ENCODE measurements at places on chromosomes 2 and 18.

GRCh38 chr18:62690236-62690815 lies 25.0 kb upstream of the PHLPP1 start:
- no peak for DNase-seq

DNA sequence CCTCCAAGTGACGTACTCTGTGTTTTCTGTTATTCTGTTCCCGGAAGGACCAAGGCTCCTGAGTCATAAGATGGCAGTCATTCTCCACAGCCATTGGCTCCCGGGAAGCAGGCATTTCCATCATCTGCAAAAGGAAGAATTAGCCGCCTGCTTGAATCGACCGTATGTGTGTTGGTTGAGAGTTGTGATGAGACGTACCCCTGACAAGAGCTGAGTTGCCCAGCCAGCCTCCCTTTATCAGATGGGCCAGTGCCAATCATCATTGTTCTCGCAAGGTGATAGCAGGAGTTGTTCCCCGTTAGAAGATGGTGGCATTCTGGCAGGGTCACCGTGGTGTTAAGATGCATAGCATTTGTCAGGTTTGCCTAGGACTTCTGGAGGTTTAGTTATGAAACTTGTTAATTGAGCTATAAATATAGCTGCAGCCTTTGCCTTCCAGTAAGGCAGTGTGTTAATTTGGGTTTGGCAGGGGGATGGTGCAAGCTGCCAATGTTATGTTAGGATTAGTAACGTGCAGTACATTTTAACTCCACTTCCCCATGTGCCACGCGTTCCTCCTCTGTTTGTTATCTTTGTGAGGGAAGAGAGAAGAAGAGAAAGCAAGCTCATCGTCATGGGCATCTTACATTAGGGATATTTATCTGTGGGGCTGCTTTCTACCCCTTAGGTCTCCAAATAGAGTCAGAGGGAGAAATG lies 652.7 kb upstream of the FANCL start:
- DNase-seq = no peak

DNA sequence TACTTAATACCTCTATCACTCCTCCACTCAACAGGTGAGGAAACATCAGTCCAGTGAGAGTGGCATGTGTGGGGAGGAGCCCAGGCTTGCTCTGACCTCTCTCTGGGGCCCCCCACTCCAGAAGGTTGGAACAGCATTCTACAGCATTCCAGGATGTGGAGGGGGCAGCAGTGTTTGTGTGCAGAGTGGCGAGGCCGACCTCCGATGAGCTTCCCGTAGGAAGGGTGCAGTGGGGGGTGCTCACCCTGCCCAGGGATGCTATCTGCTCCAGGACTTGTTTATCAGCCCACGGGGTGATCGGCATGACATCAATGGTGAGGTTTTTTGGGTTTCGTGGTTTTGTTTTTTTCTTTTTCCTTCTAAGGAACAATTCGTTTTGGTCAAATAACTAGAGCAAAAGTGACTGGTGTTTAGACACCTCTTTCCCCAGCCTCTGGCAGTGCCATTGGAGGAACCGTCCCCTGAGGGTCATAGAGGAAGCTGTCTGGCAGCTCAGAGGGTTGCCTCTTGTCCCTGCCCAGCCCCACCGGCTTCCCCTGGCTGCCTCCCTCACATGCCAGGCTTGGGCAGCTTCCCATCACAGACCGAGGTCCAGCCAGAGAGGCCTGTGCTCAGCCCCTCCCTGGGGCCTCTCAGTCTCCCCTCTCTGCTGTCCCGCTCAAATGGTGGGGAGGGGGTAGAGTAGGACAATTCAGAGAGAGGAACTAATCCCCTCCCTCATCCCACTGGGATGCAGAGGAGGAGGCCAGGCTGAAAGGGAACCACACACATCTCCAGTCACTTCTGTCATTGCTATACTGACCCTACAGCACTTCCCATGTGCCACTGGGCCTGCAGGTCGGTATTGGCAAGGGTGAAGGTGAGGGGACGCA lies 96.5 kb downstream of the ZFP36L2 start:
- DNase-seq = no peak

DNA sequence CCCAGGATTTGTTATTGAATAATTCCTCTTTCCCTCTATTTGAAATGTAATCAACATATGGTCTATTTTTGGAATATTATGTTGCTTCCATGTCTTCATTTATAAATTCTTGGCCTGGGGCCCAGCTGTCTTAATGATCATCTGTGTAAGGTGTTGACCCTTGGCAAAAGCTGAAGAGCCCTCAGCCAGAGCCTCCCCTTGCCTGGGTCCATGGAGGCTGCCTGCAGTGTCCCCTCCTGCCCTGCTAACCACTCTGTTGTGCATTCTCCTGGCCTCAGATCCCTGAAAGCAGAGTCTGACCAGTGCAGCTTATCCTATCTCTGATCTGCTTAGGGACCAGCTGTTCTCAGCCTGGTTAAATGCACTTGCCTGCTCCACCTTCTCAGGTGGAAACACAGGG lies 226.1 kb upstream of the APCDD1 start:
- no peak for DNase-seq

DNA sequence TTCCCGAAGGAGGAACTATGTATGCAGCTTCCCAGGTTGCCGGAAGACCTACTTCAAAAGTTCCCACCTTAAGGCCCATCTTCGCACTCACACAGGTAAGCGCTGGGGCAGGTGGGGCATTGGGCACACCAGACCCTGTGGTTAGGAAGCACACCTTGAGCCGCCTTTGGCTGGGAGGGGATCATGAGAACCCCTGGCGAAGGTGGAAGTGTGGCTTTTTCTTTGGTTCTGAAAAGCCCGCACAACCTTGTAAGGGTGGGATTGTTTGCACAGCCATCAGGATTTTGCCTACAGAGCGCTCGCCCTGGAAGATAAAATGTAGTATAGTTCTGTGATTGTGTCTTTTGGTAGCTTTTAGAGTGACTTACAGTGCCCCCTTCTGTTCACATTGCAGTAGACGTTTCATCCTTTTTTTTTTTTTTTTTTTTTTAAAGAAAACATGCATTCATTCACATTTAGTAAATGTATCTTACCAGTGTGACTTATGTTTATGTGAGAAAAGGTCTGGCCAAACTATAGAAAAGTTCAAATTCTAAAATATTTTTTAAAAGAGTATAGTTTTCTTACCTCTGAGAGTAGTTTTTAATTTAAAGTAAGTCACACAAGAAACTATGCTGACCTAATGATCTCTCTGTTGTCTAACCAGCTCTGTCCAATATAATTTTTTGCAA lies 5.3 kb downstream of the KLF11 start:
- no peak for DNase-seq

DNA sequence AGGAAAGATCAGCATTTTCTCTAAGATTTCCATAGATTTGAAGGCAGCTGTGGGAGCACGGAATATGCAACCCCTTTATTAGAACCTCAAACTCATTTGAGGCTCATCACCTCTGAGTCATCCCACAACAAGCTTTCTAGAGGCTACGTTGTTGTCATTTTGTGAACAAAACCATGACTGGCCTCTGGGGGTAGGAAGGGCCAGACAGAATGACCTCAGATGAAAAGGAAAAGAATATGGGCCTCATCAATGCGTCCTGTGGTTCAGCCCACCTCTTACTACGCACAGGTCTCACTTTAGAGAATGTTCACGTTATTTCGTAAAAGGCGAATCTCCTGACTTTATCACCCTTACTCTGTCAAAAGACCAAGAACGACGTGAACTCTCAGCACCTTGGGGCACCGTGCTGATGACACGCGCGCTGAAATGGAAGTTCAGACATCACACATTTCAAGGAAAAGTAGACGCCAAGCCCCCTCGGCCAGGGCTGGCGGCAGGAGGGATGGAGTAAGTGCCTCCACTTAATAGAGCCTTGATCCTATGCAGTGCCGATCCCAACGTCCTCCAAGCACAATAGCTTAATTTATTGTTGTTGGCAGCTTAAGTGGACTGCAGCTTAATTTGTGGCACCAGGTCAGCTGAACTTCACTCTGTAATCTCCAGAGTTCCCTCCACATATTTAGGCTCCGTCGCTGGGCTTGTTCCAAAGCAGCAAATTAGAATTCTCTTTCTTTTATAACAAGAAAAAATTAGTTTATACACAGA lies 208.3 kb downstream of the EIPR1 start:
- no peak for DNase-seq

- no peak for DNase-seq
Observed at GRCh38 chr18:7094427-7094826, 23.2 kb downstream of the LAMA1 start.

DNA sequence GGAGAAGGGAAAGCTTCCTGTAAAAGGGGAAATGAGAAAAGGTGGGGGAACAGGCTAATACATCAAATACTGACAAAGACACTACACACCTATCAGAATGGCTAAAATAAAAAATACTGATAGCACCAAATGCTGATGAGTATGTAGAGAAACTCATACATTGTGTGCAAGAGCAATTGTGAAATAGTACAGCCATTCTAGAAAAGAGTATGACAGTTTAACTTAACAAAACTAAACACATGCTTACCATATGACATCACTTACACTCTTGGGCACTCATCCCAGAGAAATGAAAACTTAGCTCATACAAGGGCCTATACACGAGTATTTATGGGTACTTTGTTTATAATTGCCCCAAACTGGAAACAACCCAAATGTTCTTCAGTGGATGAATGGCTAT lies 53.4 kb downstream of the ZNF638 start:
- no peak for DNase-seq

DNA sequence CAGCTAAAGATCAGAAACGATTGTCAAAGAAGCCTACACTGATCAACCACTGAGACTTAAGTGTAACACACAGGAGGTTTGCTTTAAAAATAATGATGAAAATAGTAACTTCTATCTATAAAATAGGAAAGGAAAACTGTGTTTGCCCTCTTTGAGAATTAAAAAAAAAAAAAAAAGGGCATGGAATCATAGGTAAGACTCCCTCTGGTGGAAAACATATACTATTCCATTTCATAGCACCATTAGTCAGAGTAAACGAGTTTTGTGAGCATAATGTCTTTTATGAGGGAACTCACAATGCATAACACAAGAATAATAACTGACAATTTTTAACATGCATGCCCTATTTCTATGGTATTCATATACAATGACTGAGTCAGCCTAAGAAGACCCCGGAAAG lies 36.3 kb downstream of the SLC35F5 start:
- no peak for DNase-seq

DNA sequence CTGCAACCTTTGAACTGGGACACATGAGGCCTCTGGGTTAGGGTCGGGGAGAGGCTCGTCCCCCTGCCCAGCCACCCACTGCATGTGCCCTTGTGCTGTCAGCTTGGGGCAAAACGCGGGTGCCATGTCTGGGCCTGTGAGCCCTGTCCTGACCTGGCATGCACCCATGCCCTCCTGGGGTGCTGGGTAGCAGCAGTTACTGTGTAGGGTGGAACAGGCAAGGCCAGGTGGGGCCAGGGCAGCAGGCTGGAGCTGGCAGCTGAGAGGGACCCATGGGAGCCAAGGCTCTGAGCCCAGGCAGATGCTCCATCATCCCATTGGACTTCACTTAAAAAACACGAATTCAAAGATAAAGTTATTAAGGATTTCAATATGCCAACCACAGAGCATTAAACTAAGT lies 133.8 kb upstream of the REV1 start:
- no peak for DNase-seq

- DNase-seq = no peak
Observed at GRCh38 chr18:48687346-48688042, 148.7 kb downstream of the CTIF start.

DNA sequence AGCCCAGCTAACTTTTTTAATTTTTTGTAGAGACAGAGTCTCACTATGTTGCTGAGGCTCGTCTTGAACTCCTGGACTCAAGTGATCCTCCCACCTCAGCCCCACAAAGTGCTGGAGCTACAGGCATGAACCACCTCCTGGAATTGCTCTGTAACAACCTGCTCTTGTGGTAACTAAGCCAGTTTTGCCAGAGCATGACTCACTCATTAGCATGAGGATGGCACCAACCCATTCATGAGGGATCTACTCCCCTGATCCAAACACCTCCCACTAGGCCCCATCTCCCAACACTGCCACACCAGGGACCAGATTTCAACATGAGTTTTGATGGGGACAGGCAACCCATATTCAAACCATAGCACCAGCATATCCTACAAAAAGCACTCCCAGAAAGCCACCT lies 348.9 kb upstream of the RAB12 start:
- DNase-seq = no peak

DNA sequence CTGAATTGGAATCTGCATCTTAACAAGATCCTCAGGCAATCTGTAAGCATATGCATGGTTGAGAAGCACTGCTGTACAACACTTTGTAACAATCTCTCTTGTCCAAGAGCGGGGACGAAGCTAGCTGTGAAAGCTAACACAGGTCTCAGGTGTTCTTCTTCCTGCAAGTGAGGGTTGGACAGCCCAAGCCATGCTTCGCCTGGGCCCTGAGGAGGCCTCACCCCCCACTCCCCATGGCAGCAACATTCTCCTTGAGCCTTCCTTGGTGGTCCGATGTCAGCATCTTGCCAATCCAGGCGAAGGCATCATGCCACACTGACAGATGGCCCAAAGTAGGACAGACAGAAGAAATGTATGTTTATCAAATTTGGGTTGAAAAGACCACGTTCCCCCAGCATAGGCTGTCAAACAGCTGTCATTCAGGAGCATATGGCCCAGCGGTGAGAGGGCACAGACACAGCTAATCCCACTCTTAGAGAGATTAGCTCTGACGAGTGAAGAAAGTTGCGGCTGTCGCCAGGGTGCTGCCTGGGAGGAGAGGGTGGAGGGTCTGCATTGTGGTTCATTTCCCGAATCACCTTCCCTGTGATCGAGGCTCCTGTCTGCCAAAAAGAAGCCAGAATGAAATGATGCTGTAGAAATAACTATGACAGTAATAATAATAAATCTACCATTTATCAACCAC lies 344.7 kb downstream of the MYCN start:
- no peak for DNase-seq

DNA sequence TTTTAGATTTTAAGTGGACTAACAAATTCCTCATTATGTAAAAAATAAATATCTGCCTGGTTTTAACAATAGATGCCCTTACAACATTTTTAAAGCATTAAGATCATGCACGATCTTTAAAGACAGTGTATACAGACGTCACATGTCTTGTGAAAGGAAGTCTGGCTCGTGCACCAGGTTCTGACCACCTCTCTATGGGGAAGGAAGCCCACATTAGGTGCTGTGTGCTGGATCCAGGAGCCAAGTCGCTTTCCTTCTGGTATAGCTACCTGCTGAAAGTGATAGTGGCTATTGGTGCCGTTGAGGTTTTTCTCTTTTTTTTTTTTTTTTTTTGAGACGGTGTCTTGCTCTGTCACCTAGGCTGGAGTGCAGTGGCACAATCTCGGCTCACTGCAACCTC lies 116.5 kb downstream of the NCK2 start:
- no peak for DNase-seq

GRCh38 chr18:10139783-10140410 lies 226.1 kb downstream of the VAPA start:
- no peak for DNase-seq

- DNase-seq = no peak
Observed at GRCh38 chr2:104321116-104321795, 532.7 kb upstream of the POU3F3 start.

Measured in type B pancreatic cell (in vitro differentiated cells).